ENCODE measurements at places on chromosomes 2 and 18. TPM values are rescaled to one million over a fixed set of nuclear protein-coding genes. Genes with fewer than 3 reads are reported as not detected.

The AGAP1 gene
- total RNA-seq, result 21.6 TPM

The GRHL1 gene
- 1.2 TPM for total RNA-seq

The CGREF1 gene
- total RNA-seq, result 7.4 TPM

The LHCGR gene
- total RNA-seq, result not detected

The DRC1 gene
- 0.10 TPM for total RNA-seq
